Testis (tissue), 5 donors: ENCODE measurements at places on chromosomes 2 and 18. TPM values are rescaled to one million over a fixed set of nuclear protein-coding genes. Genes with fewer than 3 reads are reported as not detected.

The ACOXL gene
- 4.9 TPM for polyA plus RNA-seq

The ST8SIA3 gene
- polyA plus RNA-seq: 2.5 TPM

The ANO7 gene
- 1.2 TPM for polyA plus RNA-seq

The COLEC11 gene
- polyA plus RNA-seq: 12.7 TPM

DNA sequence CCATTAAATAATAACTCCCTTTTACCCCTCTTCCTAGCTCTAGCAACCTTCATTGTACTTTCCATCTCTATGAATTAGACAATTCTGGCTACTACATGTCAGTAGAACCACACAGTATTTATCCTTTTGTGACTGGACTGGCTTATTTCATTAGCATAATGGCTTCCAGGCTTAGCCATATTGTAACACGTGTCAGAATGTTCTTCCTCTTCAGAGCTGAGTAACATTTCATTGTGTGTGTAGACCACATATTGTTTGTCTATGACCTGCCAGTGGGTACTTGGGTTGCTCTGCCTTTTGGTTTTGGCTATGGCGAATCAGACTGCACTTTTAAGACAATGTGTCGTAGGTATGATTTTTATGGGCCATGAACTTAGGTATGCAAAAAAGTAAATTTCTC lies 20.9 kb downstream of the TSN start:
- H3K4me3 ChIP-seq: no peak overlapping the region
- H3K4me1 ChIP-seq: no peaks in the 10 kb centered on the region
- H3K36me3 ChIP-seq: no peaks in the 10 kb centered on the region
- DNase-seq: no peak
- H3K27me3 ChIP-seq: no peaks in the 10 kb centered on the region

DNA sequence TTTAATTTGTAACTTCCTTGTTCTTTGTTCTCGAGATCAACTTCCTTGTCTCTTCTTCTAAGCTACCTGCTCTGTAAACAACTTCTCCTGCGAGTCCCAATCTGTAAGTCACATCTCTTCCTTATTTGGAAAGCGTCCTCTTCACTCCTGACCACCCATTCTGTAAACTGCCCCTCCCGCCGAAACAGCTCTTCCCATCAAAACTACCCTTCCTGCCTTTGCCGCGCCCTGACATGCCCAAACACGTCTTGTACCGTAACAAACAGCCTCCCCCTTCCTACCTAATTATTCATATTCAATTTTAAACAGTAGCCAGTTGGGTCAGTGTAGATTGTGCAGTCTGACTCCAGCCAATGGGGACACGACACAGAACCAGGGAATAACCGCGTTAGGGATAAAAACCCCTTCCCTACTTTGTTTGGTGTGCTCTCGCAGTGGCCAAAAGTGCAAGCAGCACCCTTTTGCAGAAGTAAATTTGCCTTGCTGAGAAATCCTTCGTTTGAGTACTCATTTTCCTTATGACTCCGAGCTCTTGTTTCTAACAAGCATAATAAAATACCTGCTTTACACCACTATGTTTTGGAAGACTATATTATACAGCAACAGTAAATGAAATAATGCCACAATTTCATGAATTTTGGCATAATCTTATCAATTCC lies 39.8 kb downstream of the PIAS2 start:
- H3K4me3 ChIP-seq: no peak overlapping the region
- DNase-seq: no peak
- H3K27me3 ChIP-seq: no peaks in the 10 kb centered on the region
- H3K4me1 ChIP-seq: no peaks in the 10 kb centered on the region

- H3K27me3 ChIP-seq: no peaks in the 10 kb centered on the region
- no peak overlapping the region for H3K27ac ChIP-seq
- no peak for DNase-seq
- H3K4me1 ChIP-seq: no peaks in the 10 kb centered on the region
- H3K4me3 ChIP-seq: no peak overlapping the region
Measured at GRCh38 chr18:34760444-34760843, 50.3 kb downstream of the DTNA start.

GRCh38 chr18:64103986-64104385 lies 44.9 kb downstream of the LINC00305 start:
- no peak overlapping the region for H3K4me3 ChIP-seq
- H3K27ac ChIP-seq: no peak overlapping the region
- no peaks in the 10 kb centered on the region for H3K36me3 ChIP-seq

DNA sequence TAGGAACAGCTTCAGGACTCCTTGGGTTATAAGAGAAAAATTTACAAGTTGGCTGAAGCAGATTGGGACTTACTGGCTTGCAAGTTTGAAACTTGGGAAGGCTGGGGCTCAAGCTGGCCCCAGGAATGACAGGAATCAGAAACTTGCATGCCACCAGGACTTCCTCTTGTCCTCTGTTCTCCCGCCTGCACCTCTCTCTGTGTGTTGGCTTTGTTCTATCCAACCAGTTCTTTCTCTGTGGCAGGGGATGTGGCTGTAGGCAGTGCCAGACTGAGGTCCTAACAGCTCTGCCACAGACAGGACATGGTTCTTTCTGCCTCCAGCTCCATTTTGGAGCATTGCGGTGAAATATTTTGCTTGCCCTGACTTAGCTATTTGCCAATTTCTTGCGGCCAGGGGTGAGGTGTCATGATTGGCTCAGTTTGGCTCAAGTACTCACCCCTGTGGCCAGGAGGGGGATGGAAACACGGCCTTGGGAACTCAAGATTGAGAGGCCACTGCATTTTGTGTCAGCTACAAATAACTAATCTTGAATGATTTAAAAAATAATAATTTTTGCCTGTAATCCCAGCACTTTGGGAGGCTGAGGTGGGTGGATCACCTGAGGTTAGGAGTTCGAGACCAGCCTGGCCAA lies 48.9 kb downstream of the MEP1B start:
- H3K4me1 ChIP-seq: no peaks in the 10 kb centered on the region
- no peak for DNase-seq
- H3K27me3 ChIP-seq: no peaks in the 10 kb centered on the region
- H3K27ac ChIP-seq: no peak overlapping the region
- H3K36me3 ChIP-seq: no peaks in the 10 kb centered on the region

- no peaks in the 10 kb centered on the region for H3K27me3 ChIP-seq
- no peak for DNase-seq
- no peaks in the 10 kb centered on the region for H3K36me3 ChIP-seq
- no peak overlapping the region for H3K27ac ChIP-seq
Measured at GRCh38 chr2:207515671-207516070, 14.1 kb upstream of the CREB1 start.

DNA sequence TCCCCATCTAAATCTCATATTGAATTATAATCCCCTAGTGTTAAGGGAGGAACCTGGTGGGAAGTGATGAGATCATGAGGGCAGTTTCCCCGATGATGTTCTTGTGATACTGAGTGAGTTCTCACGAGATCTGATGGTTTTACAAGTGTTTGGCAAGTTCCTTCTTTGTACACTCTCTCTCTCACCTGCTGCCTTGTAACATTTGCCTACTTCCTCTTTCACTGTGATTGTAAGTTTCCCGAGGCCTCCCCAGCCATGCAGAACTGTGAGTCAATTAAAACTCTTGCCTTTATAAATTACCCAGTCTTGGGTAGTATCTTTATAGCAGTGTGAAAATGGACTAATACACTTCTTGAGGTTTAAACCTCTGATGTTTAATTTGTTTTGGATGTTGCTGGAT lies 177.5 kb downstream of the CD8B2 start:
- no peaks in the 10 kb centered on the region for H3K4me1 ChIP-seq
- no peak overlapping the region for H3K27ac ChIP-seq
- no peaks in the 10 kb centered on the region for H3K27me3 ChIP-seq
- no peaks in the 10 kb centered on the region for H3K36me3 ChIP-seq
- DNase-seq: no peak
- no peak overlapping the region for H3K4me3 ChIP-seq

DNA sequence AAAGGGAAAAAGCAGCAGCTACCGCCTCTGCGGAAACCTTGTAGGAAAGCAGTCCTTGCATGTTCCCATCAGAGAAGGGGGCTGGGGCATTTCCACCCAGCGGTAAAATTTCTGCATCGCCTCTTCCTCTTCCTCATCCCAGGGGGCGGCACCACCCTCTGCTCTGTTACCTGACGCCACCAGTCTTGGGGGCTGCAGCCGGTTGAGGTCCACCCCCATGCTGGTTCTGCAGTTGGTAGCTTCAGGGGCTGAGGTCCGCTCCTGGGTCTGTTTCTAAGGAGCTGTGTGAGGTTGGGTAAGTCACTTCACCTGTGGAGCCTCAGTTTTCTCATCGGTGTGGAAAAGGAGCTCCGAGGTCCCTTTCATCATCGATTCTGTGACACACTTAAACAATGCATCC lies 14.2 kb upstream of the AGAP1 start:
- H3K4me1 ChIP-seq: no peaks in the 10 kb centered on the region
- H3K36me3 ChIP-seq: no peaks in the 10 kb centered on the region
- H3K27ac ChIP-seq: no peak overlapping the region
- no peak overlapping the region for H3K4me3 ChIP-seq
- DNase-seq: no peak

- H3K4me1 ChIP-seq: peaks cover 20% of the 10 kb centered on the region
- DNase-seq: peak; percentile 25
- H3K27me3 ChIP-seq: no peaks in the 10 kb centered on the region
- H3K27ac ChIP-seq: no peak overlapping the region
Measured at GRCh38 chr18:58590254-58590653, 38.6 kb downstream of the ALPK2 start.
